ENCODE measurements at places on chromosomes 4 and X.

DNA sequence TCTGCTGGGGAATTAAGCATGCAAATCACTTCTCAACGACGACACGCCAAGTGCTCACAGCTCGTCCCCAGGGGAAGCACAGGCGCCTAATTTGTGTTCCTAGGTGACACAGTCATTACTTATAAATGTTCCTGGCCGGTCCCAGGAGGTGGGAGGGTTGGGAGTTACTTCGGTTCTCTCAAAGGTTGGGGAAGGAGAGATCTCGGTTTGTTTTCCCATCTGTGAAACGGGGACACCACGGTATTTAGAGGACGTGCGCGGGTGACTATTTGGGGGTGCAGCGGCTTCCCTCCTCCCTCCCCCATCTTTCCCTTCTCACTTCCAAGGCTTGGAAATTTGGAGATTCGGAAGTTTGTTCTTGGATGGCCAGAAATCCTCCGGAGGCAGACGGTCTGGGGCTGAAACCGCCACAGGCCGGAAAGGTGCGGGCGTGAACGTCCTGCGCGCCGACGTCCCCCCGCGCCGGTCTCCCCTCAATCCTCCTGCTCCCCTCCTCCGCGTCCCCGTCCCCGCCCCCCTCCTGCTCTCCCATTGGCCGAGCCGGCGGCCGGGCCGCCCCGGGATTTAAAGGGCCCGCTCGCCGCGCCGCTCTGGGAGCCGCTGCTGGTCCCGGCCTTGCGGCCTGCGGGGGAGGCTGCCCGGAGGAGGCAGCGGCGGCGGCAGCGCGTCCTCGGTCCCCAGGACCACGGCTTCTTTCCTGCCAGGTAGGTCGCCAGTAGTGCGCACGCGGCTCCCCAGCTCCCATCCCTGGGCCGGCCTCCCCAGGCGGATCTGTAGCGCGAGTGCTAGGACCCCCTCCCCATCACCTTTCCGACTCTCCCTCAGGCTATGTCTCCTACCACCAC is at the start of gene PORCN:
PORCN (plus strand) TSS at position 593 of the 845 bp plus-strand sequence. CDS start 829 bp downstream, outside the sequence.
- no peak for DNase-seq

GRCh38 chr4:69718396-69719271 is 41.8 kb downstream of the SULT1B1 start:
- no peak for DNase-seq

GRCh38 chr4:184328022-184328736 is 110.5 kb upstream of the ENPP6 start:
- no peak for DNase-seq

DNA sequence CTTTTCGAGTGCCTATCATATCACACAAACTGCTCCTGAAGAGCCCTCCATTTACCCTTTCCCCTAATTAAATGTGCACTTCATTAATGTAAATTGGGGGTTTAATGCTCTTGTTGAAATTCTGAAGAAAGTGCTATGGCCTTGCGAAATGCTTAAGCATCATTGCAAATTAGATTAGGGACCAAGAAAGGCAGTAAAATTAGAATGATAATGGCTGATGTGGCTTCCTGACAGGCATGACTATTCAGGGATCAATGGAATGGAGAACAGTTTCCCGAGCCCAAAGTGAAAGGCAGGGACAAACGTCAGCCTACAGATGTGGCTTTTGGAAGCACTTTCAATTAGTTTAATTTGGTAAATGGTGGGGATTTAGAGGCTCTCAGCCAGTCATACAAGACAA is 120.1 kb downstream of the NKX6-1 start:
- no peak for DNase-seq

- no peak for DNase-seq
Observed at GRCh38 chr4:172953896-172954568, 214.6 kb upstream of the GALNT7 start.

GRCh38 chrX:40083120-40083978 is 14.4 kb downstream of the BCOR start:
- no peak for DNase-seq

- no peak for DNase-seq
Observed at GRCh38 chr4:121030711-121031110, 41.6 kb downstream of the NDNF start.

DNA sequence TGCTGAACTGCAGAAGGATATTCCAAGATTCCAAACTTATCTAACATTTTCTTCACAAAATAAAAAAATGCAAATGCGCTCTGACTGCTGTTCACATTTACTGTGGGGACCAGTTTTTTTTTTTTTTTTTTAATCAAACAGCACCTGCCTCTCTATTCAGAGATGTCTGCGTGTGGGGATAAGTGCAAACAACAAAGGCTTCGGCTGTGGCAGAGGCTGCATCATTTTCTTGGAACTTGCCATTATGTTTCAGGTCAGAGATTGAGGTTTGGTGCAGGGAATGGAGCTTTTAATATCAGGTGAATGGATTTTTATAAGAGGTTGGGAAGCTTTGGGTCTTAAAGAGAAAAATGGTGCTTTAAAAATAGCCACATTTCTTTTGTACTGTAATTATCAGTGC is 78.2 kb upstream of the TET2 start:
- DNase-seq: no peak

DNA sequence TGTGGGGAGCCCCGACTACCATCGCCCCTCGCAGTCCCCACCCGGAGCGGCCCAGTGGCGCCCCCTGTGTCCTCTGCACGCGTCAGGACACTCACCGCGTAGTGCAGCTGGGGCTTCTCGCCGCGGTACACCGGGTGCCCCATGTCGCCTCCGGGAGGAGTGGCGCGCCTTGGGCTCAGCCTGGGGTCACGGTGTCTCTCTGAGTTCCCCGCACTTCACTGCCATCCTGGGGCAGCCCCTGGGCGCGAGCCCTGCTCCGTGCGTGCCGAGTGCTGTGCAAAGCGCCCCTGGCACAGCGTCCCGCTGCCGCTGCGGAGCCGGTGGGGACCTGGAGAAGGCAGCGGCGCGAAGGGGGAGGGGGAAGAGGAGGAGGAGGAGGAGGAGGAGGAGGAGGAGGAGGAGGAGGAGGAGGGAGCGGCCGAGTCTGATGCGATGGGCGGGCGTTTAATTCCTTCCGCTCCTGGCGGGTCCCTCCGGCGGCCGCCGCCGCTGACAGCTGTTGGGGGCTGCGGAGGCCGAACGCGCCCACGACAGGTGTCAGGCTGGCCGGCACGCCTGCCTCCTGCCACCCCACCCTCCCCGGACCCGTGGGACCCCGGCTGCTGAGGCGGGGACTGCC is 134.3 kb downstream of the AMELX start:
- peak; percentile 13 for DNase-seq
